Activated CD4-positive, alpha-beta T cell treated with anti-CD3 and anti-CD28 coated beads for 48 hours (primary cell): ENCODE measurements at places on chromosomes 1 and 21.

- no peak for DNase-seq
Observed at GRCh38 chr1:37621326-37621870, 13.3 kb downstream of the RSPO1 start.

GRCh38 chr1:94165843-94166242, 44.9 kb upstream of the ABCA4 start:
- no peak for DNase-seq

- DNase-seq: no peak
Observed at GRCh38 chr1:36175137-36176095, 19.5 kb downstream of the MAP7D1 start.

DNA sequence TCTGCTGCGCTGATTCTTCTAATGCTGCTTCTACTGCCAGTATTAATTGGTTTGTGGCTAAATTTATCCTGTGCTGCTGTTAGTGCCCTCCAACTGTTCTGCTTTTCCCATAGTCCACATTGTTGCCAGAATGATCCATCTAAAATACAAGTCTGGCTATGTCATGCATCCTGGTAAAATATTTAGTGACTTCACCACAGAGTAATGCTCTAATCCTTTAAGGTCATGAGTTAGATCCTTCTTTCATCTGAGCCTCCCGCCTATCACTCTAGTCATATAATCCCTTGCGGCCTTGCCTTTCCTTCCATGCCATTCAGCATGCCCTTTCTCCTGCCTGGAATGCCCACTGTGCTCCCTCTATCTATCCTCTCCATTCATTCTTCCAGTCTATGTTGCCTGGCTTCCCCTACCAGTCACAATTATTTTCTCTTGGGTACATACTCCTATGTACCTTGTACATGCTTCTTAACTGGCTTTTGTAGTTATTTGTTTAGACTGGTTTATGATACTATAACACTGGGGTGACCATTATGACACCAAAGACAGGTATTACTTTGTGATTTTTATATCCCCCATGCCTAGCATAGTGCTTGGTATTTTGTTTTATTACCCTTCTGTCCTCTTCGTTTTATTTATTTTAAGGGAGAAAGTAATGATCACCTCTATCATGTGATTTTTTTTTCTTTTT, 144.0 kb downstream of the MAGI3 start:
- DNase-seq: no peak

DNA sequence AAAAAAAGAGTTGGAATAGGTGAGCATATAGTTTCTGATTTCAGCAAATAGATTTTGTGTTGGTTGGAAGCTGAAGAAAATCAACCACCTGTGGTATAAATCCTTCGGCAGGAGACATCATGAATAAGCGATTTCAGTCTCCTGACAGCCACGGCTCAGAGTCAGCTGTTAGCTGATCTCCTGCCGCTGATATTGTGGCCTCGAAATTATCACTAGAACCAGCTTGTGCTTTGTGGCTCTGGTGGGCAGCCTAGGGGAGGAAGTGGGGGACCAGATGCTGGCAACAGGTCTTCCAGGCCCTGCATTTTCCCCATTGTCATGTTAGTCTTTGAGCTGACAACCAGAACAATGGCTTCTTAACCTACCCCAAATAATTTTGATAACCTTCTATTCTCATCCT, 842 bp upstream of the GCSAML start:
- no peak for DNase-seq

- DNase-seq: no peak
Observed at GRCh38 chr1:153680120-153680403, 1.6 kb downstream of the NPR1 start.

DNA sequence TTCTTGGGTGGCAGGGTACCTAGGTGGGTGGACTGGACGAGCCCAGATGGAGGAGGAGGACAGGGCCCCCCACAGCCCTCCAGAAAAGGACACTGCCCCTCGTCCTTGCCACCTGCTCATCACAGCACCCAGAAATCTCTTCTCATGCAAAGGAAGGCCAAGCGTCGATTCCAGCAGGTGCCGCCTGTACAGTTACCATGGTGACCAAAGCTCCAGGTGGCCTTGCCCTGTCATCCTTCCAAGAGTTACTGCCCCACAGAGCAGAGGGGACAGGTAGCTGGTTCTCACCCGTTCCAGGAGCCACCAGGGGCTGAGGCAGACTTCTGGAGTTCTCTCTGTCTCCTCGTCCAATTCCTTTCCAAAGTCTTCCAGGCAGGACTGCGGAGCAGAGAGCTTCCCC, 119.9 kb upstream of the VAMP3 start:
- DNase-seq: no peak

DNA sequence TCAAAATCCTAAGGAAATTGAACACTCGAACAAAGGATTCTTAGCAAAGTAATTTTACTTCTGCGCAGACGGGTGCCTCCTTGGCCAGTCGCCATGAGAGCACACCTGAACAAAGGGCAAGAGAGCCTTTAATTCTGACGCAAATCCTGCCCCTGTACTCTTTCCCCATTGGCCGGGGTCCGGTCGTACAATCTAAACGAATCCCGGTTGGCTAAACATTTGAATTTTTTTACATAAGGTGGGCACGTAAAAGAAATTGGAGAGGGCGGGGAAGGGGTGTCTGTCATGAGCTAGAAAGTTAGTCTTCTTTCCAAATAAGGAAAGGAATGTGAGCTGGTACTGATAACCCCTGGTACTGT, 8.2 kb upstream of the IL22RA1 start:
- no peak for DNase-seq

- no peak for DNase-seq
Observed at GRCh38 chr1:87464022-87464490, 135.4 kb downstream of the LMO4 start.
